ENCODE measurements at places on chromosomes 11 and 22.
A peak's percentile ranks its signal among the peaks of the same experiment; 100 is the strongest.

- no peak for DNase-seq
These were observed 57.4 kb upstream of the BID start for GRCh38 chr22:17831501-17832251.

DNA sequence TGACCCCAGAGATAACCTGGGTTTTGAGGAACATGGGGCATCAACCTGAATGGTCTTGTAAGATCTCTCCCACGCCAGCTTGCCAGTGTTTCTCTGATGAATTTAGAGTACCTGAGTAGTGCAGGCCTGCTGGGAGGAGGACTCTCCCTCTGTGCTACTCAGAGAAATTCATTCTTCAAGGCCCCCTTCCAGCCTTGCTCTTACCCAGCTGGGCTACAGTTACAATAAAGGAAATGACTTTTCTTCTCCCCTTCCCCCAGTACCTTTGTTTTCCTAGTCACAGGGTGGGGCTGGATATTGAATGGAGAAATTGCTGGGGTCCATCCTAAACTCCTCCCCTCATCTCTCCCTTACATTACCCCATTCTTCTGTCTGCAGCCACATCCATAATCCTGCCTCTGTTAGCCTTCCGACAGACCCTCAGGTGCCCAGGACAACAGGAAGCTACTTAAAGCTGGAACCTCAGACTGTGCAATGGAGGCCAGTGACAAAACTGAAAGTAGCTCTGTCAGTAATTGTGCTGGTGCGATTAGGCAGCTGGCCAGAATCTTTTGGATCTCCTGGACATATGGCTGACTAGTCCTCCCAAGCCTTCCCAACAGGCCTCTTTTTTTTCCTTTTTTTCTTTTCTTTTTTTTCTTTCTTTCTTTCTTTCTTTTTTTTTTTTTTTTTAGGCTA, 17.4 kb downstream of the LIMK2 start:
- DNase-seq = peak; percentile 75

GRCh38 chr22:37571258-37571991, 8.5 kb downstream of the LGALS2 start:
- DNase-seq = peak; percentile 59

GRCh38 chr11:18171377-18172000, 1.1 kb upstream of the MRGPRX4 start:
- DNase-seq = no peak

GRCh38 chr11:125932301-125932700, 13.5 kb upstream of the VSIG10L2 start:
- no peak for DNase-seq

- no peak for DNase-seq
These were observed 62.7 kb downstream of the MYO18B start for GRCh38 chr22:25804676-25805075.

DNA sequence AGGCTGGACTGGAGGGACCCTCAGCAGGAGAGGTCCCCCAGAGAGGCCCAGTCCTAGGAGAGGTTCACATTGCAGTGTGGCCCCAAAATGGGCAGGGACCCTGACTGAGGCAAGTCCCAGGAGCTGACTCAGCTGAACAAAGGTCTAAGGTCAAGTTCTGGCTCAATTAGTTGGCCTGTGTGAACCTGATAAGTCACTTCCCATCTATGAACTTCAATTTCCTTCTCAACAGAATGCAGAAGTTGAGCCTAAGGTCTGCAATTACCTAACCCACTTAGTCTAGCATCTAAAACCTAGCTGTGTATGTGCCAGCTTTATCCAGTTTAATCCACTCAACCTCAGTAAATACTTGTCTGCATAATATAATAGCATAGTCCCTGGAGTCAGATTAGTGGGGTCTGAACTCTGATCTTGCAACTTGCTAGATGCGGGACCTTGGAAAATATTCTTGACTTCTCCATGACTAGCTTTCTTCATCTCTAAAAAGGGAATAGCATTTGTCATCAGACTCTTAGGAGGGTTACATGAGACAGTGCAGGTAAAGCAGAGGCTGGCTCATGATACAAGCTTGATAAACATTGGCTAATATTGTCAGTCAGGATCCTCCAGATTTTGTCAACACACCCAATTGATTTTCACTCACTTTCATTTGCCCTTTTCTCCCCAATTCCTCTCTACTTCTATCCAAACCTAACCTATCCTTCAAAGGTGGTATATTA, 465.5 kb downstream of the INSC start:
- no peak for DNase-seq

DNA sequence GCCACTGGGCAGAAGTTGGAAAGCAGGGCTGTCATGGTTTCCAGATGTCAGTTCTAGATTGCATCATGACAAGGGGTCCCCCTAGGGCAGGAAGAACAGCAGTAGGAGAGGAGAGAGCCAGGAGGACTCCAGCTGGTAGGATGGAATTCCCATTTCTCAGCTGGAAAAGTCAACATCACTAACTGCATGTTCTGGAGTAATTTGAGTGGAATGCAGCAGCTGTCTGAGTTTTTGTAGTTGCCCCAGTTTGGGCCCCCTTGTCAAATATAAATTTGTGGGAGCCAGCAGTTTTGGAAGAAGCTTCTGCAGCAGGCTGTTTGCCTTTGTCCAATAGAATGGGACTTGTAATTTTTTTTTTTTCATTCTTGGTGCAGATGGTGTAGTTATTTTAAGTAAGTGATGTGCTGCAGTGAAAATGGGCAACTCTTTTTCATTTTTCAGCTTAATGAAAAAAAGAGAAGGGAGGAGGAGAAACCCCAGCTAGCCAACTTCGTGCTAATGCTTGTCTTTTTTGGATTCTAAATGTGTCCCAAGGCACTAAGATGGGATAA, 86.9 kb downstream of the LDLRAD3 start:
- no peak for DNase-seq

DNA sequence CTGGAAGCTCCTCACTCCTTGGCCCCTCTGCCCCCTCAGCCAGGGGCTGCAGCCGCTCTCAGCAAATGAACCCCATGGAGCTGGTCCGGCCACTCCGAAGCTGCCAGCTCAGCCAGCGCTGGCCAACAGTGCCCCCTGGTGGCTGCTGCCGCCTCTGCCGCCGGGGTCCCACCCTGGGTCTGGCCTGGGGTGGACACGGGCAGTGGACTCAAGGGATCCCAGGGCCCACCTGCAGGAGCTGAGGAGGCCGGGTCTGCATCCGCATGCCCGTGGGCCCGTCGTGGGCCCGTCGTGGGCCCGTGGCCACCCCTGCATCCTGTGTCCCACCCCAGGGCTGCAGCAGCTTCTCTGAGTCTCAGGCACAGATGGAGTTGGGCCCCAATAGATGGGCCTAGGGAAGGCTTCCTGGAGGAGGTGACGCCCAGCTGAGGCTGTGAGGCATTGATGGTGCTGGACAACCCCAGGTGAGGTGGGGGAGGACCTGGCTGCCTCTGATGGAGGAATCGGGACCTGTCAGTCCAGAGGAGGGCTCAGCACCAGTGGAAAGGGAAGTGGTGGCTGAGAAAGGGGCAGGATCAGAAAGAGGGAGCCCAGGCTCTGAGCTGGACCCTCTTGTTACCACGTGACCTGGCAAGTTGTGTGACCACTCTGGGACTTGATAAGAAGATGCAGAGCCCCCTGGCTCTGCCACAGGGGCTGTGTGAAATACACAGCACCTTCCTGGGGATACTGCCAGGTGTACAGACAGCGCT, 522.3 kb downstream of the BRD1 start:
- DNase-seq = peak; percentile 72

DNA sequence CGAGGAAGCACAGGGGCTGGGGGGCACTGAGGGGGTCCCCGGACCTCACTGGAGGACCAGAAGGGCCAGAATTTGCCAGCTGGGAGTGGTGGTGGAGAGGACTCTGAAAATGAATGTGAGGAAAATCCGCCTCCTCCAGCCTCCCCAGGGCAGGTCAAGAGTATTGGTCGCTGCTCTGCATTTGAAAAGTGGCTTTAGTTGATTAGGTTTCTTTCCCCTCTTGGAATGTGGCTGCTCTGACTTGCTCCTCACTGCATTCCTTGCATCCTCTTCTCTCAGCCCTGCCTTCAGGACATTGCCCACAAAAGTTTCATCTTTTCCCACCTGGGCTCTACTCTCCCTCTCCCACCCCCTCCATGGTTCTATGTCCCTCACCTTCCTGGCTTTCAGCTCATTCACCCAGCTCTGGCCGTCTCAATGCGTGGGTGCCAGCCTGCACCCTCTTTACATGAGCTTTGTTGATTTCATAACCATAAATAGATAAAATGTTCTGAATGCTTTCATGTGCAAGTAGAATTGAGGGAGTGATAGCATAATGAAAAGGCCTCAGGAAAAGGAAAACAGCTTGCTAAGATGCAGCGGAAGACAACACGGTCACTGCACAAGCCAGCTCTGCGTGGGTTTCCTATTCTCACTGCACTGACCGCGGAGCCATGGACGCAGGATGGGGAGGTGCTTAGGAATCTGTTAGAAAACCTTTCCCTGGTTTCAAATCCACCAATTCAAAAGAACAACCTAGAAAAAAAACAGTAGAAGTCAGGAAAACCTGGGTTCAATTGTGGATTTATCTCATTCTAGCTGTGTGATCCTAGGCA, 6.5 kb upstream of the NPAS4 start:
- no peak for DNase-seq

GRCh38 chr22:19495562-19496323, 16.0 kb downstream of the CDC45 start:
- no peak for DNase-seq
